ENCODE measurements at places on chromosomes 7 and 10.

GRCh38 chr7:106285855-106286492 is 1.2 kb upstream of the NAMPT start:
- DNase-seq = no peak

GRCh38 chr7:132574223-132574622 is 2.0 kb downstream of the PLXNA4 start:
- DNase-seq = no peak

GRCh38 chr10:97701438-97702069 is 12.0 kb upstream of the MARVELD1 start:
- peak; percentile 39 for DNase-seq

- DNase-seq = no peak
Measured at GRCh38 chr7:127717502-127718339, 65.7 kb downstream of the SND1 start.

DNA sequence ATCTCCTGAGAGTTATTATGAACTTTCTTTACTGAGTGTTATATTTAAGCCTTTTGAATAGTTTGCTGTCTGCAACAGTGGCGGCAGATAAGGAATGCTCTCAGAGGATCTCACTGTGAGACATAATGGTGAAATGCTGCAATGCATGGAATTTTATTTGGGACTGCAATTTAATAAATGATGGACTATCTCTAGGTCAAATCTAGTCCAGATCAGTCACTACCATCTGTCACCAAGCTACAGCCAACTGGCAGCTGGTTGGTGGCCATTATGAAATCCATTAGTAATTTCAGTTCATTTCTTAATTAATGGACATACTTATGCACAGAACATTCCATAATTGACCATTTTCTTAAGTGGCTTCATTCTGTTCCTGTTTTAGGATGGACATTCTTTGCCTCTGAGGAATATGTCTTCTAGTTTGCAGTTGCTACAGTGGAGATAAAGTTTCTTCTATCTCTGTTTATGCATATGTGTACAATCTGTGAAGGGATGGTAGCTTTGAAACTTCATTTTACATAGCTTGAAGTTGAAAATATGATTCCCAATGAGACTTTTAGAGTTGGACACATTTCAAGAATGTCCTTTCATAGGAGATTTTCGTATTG is 586.6 kb downstream of the SUGCT start:
- DNase-seq = no peak

GRCh38 chr10:88066319-88066718 is 202.9 kb downstream of the PTEN start:
- no peak for DNase-seq

DNA sequence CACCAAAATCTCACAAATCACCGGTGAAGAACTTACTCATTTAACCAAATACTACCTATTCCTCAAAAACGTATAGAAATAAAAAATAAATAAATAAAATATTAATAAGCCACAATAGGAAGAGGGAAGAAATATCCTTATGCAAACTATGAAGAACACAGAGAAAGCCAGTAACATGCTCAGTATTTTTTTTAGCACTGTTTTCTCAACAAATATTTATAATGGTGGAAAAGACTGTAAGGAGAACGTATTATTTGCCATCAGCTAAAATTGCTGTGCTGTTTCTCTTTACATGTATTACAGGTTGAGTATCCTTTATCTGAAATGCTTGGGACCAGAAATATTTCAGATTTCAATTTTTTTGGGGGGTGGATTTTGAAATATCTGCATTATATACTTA is 21.0 kb downstream of the KIAA1217 start:
- DNase-seq = no peak

DNA sequence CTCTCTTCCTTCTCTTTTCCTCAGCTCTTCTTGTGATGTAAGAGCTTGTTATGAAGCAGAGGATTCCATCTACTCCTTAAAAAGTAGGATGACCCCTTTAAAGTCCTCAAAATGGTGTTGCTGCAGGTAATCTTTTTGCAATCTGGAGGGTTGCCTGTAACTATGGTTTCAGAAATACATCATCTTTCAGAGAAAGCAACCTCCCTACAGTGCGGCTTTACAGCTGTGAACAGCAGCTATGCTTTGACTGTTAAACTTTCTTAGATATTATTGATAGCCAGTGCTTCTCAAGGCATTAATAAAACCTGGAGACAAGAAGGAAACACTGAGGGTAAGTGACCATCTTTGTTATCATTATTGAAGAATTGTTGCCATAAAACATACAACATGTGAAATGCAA is 86.6 kb upstream of the MDFIC start:
- DNase-seq = no peak

DNA sequence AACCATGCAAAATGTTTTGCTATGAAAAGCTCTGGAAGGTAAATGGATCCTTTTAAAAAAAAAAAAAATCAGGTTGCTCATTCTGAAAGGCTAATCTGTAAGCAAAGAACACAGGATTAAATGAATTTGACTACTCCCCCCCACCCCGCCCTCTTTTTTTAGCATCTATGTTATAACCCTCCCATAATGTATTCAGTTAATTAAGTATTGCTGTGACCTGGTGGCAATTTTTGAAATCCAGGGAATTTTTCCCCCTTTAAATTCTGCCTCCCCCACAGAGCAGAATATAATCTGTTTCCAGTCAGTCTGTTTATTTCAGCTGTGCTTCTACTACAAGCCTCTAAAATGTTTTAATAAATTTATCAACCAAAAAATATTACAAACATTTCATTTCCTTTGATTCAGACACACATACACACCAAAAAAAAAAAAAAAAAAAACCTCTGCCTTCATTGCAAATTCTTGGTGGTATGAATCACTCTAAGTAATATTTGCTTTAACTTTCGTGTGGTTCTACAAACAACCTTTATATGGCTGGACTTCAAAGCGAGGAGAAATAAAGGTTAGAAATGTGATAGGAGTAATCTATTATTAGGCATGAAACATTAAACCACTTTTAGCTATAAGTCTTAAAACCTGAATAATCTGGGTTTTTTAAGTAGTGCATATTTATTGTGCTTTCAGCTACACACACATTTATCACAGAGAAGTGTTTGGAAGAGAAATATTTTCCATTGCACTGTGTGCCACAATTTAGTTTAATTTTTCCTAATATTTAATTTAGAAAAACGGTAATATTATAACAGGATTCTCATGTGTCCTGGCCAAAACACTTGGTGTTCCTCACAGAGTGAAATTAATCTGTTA is 64.4 kb upstream of the ARID5B start:
- no peak for DNase-seq

DNA sequence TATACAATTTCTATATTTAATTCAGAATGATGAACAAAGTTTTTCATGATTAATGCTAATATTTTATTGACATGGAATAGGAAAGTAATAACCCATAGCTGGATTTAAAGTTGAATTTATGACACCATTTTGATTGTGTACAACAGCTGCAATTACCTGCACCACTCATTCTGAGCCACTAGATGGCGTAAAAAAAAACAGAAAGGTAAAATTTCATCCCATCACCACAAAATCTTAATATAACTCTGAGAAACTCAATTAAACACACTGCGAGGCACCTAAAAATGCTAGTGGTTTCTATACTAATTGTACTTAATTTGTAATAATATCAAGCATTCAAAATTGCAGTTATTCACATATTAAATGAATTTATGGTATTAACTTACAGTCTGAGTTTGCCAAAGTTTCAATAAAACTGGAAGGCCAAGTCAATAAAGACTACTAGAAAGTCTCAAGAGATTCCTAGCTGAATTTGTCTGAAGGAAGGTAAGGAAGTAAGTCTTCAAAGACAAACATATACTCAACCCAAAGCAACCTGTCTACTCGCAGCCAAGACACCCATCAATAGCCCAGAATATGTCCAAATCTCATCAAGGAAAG is 182.5 kb downstream of the SKAP2 start:
- no peak for DNase-seq

- DNase-seq = no peak
Measured at GRCh38 chr7:107079212-107079940, 34.9 kb downstream of the PRKAR2B start.

GRCh38 chr7:47421456-47421855 is 160.5 kb downstream of the TNS3 start:
- no peak for DNase-seq

DNA sequence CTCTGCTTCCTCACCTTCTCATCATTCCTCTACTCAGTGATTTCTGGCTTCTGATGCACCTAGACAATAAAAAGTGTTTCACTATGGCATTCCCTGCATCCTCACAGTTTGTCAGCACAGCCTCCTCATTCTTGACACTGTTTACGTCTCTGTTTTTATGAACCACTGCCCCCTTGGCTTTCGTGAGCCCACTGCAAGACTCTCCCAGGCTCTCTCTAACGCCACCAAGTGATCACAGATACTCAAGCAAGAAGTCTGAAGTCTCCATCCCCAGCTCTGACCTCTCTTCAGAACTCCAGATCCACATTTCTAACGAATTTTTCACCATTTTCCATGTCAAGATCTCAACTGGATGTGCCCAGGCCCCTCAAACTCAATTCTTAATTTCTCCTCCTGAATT is 8.9 kb downstream of the SLC16A9 start:
- no peak for DNase-seq

- DNase-seq = no peak
Measured at GRCh38 chr10:48389272-48389671, 82.8 kb downstream of the MAPK8 start.

DNA sequence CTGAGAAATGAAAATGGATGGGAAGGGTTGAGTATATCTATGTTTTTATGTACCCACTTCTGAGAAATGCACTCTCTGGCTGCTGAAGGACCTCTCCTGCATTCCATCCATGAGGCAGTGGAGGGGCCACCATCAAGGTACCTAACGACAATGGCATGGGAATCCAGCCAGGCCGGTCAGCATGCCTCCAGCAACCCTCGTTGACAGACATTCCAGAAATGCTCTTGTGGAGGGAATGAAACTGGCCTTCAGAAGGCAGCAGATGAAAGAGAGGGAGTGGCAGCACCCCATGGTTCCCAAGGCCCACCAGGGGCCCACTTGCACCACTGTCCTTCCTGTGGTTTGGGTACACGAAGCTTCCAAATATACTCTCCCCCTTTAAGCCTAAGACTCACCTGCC is 269.0 kb downstream of the ARHGAP12 start:
- DNase-seq = no peak

DNA sequence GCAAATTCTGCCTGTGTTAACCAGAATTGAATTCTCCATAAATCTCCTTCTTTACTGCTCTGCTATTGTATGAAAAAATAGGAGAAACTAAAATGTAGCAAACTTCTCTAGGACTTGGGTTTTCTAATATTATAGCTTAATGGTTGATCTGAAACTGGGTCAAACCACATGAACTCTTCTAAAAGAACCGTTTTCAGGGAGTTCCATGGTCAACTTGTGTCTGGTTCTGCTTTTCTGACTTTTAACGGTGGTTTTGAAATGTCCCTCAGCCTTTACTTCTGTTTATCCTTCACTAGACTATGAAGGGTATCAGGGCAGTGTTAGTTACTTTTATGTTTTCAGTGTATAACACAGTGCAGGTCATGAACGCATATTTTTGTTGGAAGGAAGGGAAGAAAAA is 242.2 kb downstream of the TSPAN12 start:
- DNase-seq = no peak

- peak; percentile 63 for DNase-seq
Measured at GRCh38 chr10:133379152-133379800, at the start of gene PAOX. TSS of gene PAOX (plus strand) at chr10:133379262. CDS start at chr10:133379317, 55 bp downstream.

GRCh38 chr10:79050896-79051555 is 17.7 kb upstream of the ZMIZ1 start:
- DNase-seq = no peak

GRCh38 chr10:126638542-126638941 is 32.0 kb downstream of the C10orf90 start:
- DNase-seq = no peak

- DNase-seq = peak; percentile 64
Measured at GRCh38 chr10:30529373-30529998, 95.5 kb downstream of the MAP3K8 start.

GRCh38 chr10:79079490-79080355 is 11.0 kb downstream of the ZMIZ1 start:
- no peak for DNase-seq

DNA sequence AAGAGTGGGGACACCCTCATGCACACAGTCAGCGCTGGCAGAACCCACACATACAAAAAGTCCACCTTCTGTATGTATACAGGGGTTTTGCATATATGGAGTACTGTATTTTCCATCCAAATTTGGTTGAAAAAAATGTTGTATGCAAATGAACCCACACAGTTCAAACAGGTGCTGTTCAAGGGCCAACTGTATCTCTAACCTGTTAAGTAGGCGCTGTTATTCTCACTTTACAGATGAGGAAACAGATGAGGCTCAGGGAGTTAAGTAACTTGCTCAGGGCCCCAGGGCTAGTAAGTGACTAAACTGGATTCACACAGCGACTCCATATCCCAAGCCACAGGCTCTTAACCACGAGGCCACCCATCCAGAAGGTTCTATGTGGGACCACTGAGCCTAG is 69.9 kb downstream of the C10orf105 start:
- no peak for DNase-seq

DNA sequence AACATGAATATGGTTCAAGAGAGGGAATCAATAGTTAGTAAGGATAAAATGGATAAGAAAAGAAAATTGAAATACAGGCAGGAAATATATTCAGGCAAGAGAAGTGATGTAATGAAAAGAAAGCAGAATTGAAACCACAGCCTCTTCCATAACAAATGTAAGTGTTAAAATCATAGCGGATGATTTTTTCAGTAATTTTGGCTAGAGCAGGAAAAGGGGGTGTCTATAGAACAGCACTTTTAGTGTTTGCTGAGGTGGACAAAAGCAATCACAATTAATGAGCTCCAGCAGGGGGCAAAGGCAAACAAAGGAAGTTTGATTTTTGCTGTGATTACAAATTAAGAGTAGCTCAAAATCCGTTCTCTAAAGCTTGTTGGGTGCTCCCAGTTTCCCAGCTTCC is 79.0 kb downstream of the TRIL start:
- no peak for DNase-seq

GRCh38 chr10:21173802-21174714 is 276.9 kb upstream of the NEBL start:
- DNase-seq = peak; percentile 36

- no peak for DNase-seq
Measured at GRCh38 chr7:127793582-127793981, 141.6 kb downstream of the SND1 start.

DNA sequence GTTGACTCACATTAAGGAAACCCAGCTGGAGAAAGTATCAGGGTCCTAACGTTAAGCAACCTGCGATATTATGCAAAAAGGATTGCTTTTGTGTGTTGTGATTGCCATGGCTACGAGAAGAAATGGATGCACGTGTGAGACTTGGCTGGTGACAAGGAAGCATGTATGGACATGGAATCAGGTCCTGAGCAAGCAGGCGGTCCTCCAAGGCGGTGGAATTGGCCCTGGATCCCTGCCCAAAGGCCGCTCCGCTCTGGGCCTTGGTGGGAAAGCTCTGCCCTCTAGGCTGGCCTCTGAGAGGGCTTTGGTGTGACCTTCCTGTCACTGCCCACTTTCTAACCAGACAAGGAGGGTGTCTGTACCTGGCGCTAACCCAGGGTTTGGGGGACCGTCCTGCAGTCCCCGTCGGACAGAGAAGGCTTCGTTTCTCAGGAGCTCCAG is 192.1 kb downstream of the EBF3 start:
- peak; percentile 5 for DNase-seq

GRCh38 chr10:31399631-31400030 is 80.6 kb downstream of the ZEB1 start:
- no peak for DNase-seq

GRCh38 chr7:27686315-27686714 is 23.6 kb upstream of the HIBADH start:
- DNase-seq = no peak

All from dorsolateral prefrontal cortex (tissue), 122 donors.